Subcutaneous preadipocyte (primary cell): ENCODE measurements at places on chromosomes 4 and X. TPM values are rescaled to one million over a fixed set of nuclear protein-coding genes. Genes with fewer than 3 reads are reported as not detected.

TMEM255A gene
- total RNA-seq = under 0.01 and 0.37 TPM in 2 replicates

GAGE12J gene
- not detected in 2 replicates for total RNA-seq

RFC1 gene
- 37.8 and 57.1 TPM in 2 replicates for total RNA-seq

ATP2B3 gene
- not detected in 2 replicates for total RNA-seq

FHDC1 gene
- total RNA-seq = under 0.01 and 0.20 TPM in 2 replicates

SYTL4 gene
- 2.6 and 4.7 TPM in 2 replicates for total RNA-seq

CLDN34 gene
- not detected in 2 replicates for total RNA-seq

ADGRG2 gene
- total RNA-seq = 11.9 and 14.0 TPM in 2 replicates

PRSS12 gene
- total RNA-seq = 0.37 and 4.1 TPM in 2 replicates

AKAP14 gene
- not detected in 2 replicates for total RNA-seq

PPP1R2C gene
- total RNA-seq = not detected in 2 replicates

IGSF1 gene
- under 0.01 TPM in 1 of 2 replicates, not detected in the other for total RNA-seq

FAM133A gene
- total RNA-seq = not detected in 2 replicates

OCIAD1 gene
- 71.7 and 80.5 TPM in 2 replicates for total RNA-seq

MAGEA12 gene
- total RNA-seq = not detected in 2 replicates

TEC gene
- total RNA-seq = 1.5 and 1.6 TPM in 2 replicates

MND1 gene
- 7.3 and 8.0 TPM in 2 replicates for total RNA-seq

MAOA gene
- total RNA-seq = 26.0 and 45.6 TPM in 2 replicates

MAGEA11 gene
- total RNA-seq = not detected in 2 replicates

RENBP gene
- total RNA-seq = 3.7 TPM in 2 replicates

MID1 gene
- 6.2 and 9.0 TPM in 2 replicates for total RNA-seq

ZMAT1 gene
- total RNA-seq = under 0.01 and 0.37 TPM in 2 replicates

SMIM10 gene
- 7.2 and 9.2 TPM in 2 replicates for total RNA-seq

RHOXF2B gene
- total RNA-seq = not detected in 2 replicates

USP17L15 gene
- total RNA-seq = not detected in 2 replicates

CDS1 gene
- total RNA-seq = 0.20 TPM in 1 of 2 replicates, not detected in the other

FRG1 gene
- total RNA-seq = 29.1 and 31.2 TPM in 2 replicates

EDA2R gene
- total RNA-seq = 20.9 and 31.1 TPM in 2 replicates

SFRP2 gene
- total RNA-seq = 1.8 and 4.8 TPM in 2 replicates

CSAG3 gene
- total RNA-seq = not detected in 2 replicates

RRH gene
- not detected in 2 replicates for total RNA-seq

PITX2 gene
- total RNA-seq = 0.59 and 1.8 TPM in 2 replicates

CTAG2 gene
- total RNA-seq = not detected in 2 replicates

IL2 gene
- not detected in 2 replicates for total RNA-seq

BBS12 gene
- 4.3 and 6.2 TPM in 2 replicates for total RNA-seq

RNF150 gene
- under 0.01 and 0.39 TPM in 2 replicates for total RNA-seq

TCEAL4 gene
- 20.9 and 25.4 TPM in 2 replicates for total RNA-seq

RNF175 gene
- total RNA-seq = under 0.01 and 1.2 TPM in 2 replicates

USP38 gene
- total RNA-seq = 15.4 and 23.3 TPM in 2 replicates

EMD gene
- 32.7 and 38.5 TPM in 2 replicates for total RNA-seq

CXorf49 gene
- not detected in 2 replicates for total RNA-seq

TREX2 gene
- 1.5 and 2.7 TPM in 2 replicates for total RNA-seq

RASL11B gene
- total RNA-seq = 0.39 and 1.8 TPM in 2 replicates

CYLC1 gene
- not detected in 2 replicates for total RNA-seq

DIPK2B gene
- total RNA-seq = not detected in 2 replicates

PLS3 gene
- total RNA-seq = 117 and 132 TPM in 2 replicates

CT83 gene
- total RNA-seq = not detected in 2 replicates

PDE5A gene
- total RNA-seq = 2.2 and 4.5 TPM in 2 replicates

SUPT20HL2 gene
- total RNA-seq = not detected in 2 replicates

TENM3 gene
- 30.1 and 31.5 TPM in 2 replicates for total RNA-seq

ASMT gene
- not detected in 2 replicates for total RNA-seq

LPAR4 gene
- under 0.01 TPM in 2 replicates for total RNA-seq

SGMS2 gene
- total RNA-seq = 80.5 and 109 TPM in 2 replicates

ERCC6L gene
- total RNA-seq = 3.7 and 9.8 TPM in 2 replicates
